ENCODE measurements at places on chromosomes 6 and 20.

DNA sequence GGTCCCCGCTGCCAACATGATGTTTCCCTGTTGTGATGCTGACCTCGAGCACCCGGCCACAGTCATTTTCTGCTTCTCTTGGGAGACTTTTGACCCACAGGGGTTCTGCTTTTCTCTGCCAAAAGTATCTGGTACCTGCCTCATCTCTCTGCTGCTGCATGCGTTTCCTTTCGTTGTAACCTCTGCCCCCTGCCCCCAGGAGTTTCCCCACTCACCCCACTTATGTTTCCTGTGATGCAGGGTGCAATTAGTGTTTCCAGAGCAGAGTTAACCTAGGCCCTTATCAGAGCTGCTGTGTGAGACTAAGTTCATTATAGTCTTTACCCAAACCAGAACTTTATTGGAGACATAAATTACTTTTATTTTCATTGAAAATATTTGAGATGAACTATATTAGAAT lies 65.2 kb upstream of the EDN3 start:
- DNase-seq, result no peak

GRCh38 chr6:143015300-143015706 lies 45.4 kb upstream of the AIG1 start:
- DNase-seq, result no peak

DNA sequence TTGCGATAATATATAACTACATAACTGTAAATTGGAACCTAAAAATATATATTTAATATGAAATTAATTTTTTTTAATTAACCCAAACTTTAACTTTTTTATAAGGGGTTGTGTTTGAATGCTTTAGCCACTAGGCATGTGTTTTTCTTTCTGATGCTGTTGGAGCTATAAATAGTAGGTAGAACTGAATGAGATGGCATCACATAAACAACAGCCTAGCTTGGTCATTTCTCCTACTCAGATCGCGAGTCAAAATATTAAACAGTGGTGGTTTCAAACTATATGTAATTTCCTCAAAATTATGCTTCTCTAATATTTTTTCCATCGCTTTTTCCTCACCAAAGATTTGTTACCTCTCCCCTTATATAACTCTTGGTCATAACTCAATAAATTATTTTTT lies 243.2 kb downstream of the ARID1B start:
- no peak for DNase-seq

GRCh38 chr6:155259204-155259603 lies 4.6 kb upstream of the CLDN20 start:
- DNase-seq, result no peak

Measured in NCI-H2171 treated with DMSO at 0.1 percent for 48 hours (cell line).